Left lobe of liver (tissue), 2 donors: ENCODE measurements at places on chromosomes 12 and 14. TPM values are rescaled to one million over a fixed set of nuclear protein-coding genes. Genes with fewer than 3 reads are reported as not detected.

DNA sequence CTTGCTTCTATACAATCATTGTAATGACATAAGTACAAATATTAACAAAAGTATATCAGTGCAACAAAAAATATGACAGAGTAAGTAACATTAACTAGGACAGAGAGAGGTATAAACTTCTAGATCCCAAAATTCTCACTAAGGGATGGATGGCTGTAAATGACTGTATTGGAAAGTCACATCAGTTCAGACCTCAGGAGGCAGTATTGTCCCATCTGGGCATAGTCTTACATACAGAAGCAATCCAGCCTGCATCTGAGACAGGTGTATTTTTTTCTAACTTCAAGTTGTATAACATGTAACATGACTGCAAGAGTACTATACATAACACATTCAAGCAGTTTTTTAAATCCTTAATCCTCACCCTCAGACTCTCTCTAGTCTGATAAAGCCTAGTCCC lies 99.0 kb downstream of the GARIN6 start:
- DNase-seq: no peak

DNA sequence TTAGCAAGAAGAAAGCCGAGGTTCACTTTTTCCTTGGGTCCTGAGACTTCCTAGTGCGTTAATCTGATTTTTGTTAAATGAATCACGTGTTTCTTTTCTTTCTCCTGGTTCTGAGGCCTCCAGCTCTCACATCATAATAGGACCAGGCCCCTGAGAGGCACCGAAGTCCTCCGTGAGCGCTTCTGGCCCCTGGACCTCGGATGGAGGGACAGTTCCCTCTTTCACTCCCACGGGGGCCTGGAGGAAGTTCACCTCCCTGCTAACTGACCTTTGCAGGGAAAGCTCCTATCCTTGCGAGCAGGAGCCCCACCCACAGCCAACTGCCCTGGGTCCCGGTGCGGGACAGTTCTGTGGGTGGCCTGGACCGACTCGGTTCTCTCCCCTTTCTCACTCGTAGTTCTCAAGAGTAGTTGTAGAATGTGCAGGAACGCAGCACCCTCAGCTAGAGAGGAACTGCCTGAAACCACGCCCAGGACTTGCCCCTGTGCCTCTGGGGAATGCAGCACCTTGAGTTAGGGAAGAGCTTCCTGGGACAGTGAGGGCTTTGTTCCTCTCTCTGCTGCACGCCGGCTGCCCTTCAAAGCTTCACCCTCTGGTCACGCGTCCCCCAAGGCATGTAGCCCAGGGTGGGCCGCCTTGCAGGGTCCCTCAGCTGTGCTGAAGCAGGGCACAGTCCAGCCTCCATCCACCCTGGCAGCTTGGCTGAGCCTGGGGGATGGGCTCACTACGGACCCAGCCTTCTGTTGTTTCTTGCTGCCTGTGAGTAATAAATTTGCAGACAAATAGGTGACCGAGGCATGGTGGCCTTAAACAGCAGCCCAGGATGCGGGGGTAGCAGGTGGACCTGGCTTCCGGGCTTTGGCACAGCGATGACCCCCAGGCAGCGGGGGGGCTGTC lies 264.6 kb downstream of the ADGRD1 start:
- DNase-seq: no peak

DNA sequence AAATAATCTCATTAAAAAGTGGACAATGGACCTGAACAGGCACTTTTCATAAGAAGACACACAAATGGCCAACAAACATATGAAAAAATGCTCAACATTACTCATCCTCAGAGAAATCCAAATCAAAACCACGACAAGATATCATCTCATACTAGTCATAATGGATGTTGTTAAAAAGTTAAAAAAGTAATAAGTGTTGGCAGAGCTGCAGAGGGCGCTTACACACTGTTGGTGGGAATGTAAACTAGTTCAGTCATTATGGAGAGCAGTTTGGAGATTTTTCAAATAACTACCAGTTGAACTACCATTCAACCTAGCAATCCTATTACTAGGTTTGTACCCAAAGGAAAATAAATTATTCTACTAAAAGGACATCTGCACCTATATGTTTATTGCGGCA lies 47.2 kb downstream of the FOXG1 start:
- DNase-seq: no peak

- no peak for DNase-seq
Observed at GRCh38 chr14:72129291-72129690, 197.1 kb downstream of the RGS6 start.

- DNase-seq: no peak
Observed at GRCh38 chr12:125657681-125658080, 592.4 kb downstream of the AACS start.

- no peak for DNase-seq
Observed at GRCh38 chr12:72738811-72739210, 466.6 kb downstream of the TRHDE start.

FBXO33 gene
- total RNA-seq: 5.4 TPM

- no peak for DNase-seq
Observed at GRCh38 chr12:131620520-131620919, 90.4 kb upstream of the SFSWAP start.

- no peak for DNase-seq
Observed at GRCh38 chr14:76320486-76320885, 55.5 kb upstream of the ESRRB start.

IL23A gene
- total RNA-seq: 0.43 TPM

GRCh38 chr12:50848963-50849362 lies 6.2 kb downstream of the TMPRSS12 start:
- no peak for DNase-seq

GRCh38 chr12:90021795-90022440 lies 313.3 kb upstream of the ATP2B1 start:
- DNase-seq: no peak

GRCh38 chr12:130201037-130201436 lies 38.8 kb downstream of the FZD10 start:
- no peak for DNase-seq

DNA sequence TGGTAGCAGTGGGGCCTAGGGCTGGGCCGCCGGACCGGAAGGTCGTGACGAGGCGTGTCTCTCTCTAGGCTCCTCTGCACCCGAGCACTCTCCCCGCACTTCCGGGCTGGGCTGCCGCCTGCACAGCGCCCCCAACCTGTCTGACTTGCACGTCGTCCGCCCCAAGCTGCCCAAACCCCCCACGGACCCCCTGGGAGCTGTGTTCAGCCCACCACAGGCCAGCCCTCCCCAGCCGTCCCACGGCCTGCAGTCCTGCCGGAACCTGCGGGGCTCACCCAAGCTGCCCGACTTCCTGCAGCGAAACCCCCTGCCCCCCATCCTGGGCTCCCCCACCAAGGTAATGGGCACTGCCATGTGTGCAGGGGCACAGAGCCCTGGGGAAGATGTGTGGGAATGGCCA lies 13.3 kb upstream of the PUS1 start:
- no peak for DNase-seq

DNA sequence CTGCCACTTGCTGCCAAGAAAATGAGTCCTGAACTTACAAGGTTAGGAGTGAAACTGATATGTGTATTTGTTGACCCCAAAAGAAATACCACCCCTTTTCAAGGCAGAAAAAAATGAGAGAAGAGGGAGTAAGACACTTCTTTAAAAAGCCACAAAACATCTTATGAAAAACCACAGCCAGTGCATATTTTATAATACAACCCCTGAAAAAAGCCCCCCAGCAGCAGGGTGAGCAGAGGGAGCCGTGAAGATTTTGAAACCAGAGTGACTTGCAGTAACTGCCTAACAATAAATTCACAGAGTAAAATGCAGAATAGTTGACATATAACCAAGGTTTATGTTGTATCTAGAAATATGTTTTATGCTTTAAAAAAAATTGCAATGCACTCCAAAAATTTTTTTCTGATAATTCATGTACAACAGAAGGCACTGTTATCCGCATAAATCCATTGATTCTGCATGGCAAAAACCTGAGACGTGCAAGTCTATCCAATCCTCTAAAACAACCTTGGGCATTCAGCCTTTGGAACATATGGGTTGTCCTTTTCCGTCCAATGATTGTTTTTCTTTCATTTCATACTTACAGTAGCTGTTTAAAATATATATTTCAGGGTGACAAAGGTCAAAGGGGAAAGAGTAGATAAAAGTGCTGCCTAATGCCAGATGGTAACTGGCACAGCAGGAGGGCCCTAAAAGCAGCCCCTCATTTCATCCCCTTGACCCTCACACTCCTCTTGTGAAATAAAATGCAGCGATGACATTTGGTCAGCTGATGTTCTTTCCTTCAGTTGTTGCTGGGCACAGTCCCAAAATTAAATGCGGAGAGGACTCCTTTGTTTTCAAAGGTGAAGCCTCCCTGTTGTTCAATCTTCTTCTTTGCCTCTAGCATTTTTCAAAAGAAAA lies 65.3 kb downstream of the IPO8 start:
- DNase-seq: no peak

ESPL1 gene
- total RNA-seq: 0.73 TPM

DAO gene
- 65.3 TPM for total RNA-seq

DNA sequence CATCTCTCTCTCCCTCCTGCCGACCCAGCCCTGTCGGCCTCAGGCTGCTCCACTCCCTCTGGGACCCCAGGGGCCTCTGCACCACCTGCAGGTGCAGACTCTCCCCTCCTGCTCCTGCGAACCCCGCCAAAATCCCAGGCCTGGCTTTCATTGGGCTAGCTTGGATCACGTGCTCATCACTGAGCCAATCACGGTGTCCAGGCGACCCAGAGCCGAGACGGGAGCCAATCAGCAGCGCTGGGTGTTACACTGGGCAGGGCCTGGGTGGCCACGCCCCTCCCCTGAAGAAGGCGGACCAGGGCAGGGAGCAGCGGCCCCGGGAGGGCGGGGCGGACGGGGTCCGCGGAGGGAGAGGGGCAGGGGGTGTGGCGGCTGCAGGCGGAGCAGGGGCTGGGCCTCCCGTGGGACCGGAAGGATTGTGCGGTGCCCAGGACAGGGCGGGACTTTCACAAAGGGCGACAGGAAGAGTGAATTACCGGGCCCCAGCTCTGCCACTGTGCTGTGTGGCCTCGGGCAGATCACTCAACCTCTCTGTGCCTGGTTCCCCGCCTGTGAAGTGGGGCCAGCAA lies 66.6 kb upstream of the FBRSL1 start:
- no peak for DNase-seq

APOF gene
- 188 TPM for total RNA-seq

GRCh38 chr12:130073721-130074120 lies 88.5 kb upstream of the FZD10 start:
- no peak for DNase-seq

DNA sequence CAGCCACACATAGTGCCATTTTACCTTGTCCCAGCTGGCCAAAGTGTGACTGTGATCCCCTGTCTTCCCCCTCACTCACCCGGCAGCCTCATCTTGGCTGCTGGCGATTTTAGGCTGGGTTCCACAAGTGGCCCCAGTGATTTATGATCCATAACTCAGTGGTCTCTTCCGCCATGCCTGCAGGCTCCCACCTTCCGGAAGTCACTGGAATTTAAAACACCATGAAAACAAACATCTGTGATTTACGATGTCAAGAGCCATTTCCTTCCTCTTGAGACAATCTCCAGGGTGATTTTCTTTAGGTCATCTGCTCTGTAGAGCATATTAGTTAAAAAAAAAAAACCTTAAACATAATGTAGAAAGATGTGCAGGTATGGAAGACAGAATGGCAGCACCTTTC lies 282.3 kb downstream of the CACNA1C start:
- no peak for DNase-seq

DNA sequence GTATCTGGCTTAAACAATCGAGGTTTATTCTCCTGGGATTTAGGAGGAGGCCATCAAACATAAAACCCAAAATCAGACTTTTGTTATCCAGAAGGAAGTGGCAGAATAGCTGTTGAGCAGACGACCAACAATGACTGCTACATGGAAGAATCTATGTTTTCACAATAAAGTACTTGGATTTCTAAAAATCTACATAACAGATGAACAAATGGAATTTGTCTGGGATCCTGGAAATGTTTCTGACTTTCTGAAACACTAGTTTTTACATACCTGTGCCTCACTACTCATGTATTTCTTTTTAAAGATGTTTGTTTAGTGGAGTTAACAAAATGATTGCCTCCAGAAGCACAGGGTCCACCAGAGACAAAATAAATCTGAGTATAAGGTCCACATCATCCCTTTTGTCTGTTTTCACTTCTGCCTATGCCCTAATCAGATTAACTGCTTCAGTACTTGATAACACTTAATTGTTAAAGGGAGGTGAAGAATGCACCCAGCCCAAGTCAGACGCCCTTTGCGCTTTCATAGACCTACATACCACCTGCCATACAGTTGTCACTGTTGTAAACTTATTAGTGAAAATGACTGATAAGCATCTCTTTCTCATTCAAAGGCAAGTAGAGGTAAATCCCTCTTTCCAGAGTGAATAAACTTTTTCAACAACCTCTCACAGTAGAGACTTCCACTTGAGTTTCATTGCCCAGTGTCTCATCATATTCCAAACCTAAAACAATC lies 164.6 kb downstream of the EGLN3 start:
- no peak for DNase-seq

GRCh38 chr14:64891173-64891838 lies 11.6 kb upstream of the SPTB start:
- DNase-seq: no peak

KITLG gene
- total RNA-seq: 1.4 TPM

IL31 gene
- total RNA-seq: not detected

B3GNT4 gene
- total RNA-seq: not detected

- no peak for DNase-seq
Observed at GRCh38 chr12:18391151-18391550, 129.8 kb downstream of the PIK3C2G start.

DNA sequence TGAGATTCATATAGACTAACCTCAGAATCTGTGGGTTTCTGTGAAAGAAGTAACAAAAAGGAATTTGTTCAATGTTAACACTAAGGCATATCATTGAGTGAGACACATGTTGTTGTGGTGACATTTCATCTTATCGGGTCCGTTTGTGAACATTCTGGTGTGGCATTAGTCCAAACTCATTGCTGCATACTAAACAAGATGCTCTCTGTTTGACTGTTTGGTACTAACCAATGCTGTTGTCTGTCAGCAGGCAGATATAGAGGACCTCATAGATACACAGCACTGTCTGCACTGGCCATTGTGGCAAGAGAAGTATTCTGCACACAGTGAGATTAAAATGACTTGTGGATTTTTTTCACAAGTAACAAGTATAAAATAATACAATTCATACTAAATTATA lies 41.2 kb downstream of the SLC25A21 start:
- no peak for DNase-seq

HCAR2 gene
- not detected for total RNA-seq

- DNase-seq: no peak
Observed at GRCh38 chr12:67322580-67322979, 53.4 kb downstream of the CAND1 start.

RD3L gene
- not detected for total RNA-seq

KRT6A gene
- total RNA-seq: not detected

- no peak for DNase-seq
Observed at GRCh38 chr14:34063470-34064164, 112.7 kb upstream of the EGLN3 start.

- DNase-seq: peak; percentile 64
Observed at GRCh38 chr12:109264095-109264942, 44.8 kb downstream of the FOXN4 start.

DNA sequence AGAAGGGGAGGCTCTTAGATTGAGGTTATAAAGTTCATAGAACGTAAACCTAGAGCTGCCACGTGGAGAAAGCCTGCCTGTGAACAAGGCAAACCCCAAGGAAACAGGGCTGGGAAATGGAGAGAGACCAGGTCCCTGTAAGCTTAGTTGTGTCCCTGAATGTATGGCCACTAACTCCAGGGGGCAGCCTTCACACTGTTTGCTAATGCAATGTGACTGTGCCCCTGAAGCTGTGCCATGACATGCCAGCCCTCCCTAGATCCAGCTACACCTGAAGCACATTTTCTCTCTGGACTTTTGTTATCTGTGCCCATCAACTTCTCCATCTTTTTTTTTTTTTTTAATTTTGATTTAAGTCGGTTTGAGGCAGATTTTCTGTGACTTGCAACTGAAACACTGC lies 60.6 kb upstream of the TMCC3 start:
- no peak for DNase-seq
